ENCODE measurements at places on chromosomes 13 and 19.

GRCh38 chr13:22148187-22148586, 477.3 kb downstream of the FGF9 start:
- no peak for DNase-seq

GRCh38 chr13:100544866-100545683, 43.5 kb downstream of the GGACT start:
- DNase-seq = no peak

- DNase-seq = no peak
Observed at GRCh38 chr13:96662036-96662435, 332.2 kb downstream of the OXGR1 start.

DNA sequence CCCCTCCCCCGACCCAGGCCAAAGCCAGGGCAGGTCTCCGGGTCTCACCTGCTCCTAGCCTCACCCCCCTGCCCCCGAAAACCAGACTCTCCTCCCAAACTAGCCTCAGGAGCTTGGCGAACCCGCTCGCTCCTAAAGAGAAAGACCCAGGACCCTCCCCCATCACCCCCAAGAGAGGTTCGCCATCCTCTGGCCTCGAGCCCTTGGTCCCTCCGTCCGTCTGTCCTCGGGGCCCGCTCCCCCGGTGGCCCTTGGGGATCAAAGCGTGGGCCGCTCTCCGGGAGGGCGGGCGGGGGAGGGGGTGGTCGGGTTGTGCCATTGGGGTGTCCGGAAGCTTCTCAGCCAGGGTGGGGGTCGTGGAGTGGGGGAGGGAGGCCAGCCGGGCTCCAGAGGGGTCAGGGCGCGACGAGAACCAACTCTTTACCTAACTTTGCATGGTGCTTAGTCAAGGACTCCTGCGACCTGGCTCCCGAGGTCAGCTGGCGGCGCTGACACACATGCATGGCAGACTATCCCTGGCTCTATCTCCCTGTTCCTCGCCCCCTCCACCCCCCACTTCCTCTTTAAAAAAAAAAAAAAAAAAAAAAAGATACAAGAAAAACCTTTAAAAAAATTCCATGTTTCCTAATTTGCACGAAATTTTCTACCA, 15.6 kb downstream of the SMIM24 start:
- DNase-seq = no peak

DNA sequence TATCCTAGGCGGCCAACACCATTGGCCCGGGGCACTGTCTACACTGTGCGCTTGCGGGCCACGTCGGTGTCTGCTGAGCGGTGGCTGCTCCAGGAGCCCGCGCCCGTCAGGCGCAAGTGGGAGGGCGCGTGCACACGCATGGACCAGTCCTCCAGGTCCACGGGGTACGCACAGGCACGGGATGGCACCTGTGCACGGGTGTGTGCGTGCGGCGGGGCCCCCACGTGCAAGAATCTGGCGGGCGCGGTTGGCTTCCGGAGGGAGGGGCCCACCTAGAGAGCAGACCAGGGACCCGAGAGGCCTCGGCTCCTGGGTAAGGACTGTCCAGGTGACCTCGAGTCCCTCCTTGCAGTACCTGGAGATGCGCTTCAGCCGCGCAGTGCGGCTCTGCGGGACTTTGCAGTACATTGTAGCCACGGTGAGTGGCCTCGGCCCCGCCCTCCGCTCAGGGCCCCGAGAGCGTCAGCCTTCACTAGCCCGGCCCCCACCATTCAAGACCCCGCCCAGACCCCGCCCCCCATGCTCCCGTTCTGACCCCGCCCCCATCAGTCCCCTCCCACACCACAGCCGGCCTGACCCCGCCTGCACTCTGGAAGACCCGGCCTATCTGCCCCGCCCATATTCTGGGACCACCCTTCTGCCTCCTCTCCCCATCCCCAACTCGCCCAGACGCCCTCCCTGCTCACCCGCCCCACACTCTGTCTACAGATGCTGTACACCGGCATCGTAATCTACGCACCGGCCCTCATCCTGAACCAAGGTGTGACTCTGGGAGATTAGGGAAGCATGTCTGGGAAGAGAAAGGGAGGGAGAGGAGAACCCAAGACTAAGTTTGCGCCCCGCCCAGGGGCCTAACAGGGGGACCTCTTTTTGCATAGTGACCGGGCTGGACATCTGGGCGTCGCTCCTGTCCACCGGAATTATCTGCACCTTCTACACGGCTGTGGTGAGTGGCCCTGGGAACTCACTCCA, 2.3 kb downstream of the SLC5A5 start:
- no peak for DNase-seq

DNA sequence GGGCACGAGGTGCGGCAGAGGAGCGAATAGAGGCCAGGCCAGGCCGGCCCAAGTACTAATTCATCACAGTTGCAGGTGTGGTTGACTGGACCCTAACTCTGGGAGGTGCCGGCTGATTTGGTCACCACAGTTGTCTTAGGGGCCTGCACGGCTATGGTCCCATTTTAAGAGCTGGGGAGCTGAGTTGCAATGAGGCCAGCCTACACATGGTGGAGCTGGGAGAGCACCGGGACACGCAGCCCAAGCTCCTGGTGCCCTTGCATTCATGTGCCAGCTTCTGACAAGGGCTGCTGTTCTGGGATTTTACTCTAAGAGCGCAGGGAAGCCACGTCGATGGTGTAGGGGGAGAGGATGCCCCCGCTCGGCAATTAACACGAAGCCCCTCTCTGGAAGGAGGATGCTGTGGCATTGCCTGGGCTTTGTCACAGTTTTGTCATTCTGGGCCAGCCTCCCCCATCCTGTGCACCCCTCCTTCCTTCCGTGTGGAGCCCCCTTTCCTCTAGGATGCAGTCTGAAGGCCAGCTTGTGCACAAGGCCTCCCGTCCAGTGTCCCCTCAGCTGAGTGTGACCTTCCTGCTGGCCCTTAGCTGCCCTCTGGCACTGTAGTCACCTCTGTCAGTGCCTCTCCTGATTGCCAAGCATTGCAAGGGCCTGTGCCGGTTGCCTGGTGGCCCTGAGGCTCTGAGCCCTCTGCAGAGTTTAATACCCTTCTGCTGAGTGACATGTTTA, 109.4 kb upstream of the C1QTNF9B start:
- no peak for DNase-seq

- DNase-seq = no peak
Observed at GRCh38 chr13:52994865-52995264, 33.7 kb upstream of the OLFM4 start.

- DNase-seq = no peak
Observed at GRCh38 chr13:77535448-77535847, at the start of gene SCEL. SCEL (plus strand) TSS chr13:77535706; CDS start chr13:77555876, 20,170 bp downstream.

DNA sequence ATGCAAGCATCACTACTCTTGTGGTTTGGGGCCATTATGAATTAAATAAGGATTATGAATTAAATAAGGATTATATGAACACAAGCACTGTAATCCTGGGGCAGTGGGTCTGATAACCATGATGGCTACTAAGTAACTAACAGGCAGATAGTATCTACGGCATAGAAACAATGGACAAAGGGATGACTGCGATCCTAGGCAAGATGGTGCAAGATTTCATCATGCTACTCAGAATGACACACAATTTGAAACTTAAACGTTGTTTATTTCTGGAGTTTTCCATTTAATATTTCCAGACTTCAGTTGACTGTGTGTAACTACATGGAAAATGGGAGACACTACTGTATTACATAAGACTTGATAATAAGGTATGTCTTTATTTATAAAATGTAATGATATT, 15.1 kb downstream of the KCNRG start:
- DNase-seq = no peak

- DNase-seq = no peak
Observed at GRCh38 chr13:38255600-38255999, 94.1 kb upstream of the UFM1 start.

DNA sequence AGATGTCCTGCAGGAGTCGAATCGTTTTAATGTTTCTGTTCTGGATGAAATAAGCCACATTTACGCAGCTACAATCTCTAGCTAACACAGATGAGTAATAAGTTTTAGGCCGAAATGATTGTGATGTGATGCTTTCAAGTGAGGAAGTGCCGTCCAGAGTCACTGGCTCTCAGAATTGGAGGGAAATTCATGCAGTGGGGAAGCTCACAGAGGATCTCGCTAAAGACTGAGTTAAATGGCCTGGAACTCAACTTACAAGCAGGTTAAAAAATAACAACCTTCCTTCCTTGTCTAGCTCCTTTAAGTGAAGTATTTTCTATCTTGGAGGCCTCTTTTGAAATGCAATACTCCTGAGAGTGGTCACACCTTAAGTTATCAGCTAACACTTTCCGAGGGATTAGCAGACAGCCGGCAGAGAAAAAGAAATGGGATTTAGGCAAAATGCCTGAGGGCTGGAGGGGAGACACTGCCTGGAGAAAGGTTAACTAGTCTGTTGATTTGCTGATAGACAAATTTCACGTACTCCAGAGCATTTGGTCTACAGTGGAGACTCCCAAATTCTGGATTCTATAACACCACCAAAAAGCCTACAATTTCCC, 74.2 kb downstream of the IRS2 start:
- DNase-seq = no peak

DNA sequence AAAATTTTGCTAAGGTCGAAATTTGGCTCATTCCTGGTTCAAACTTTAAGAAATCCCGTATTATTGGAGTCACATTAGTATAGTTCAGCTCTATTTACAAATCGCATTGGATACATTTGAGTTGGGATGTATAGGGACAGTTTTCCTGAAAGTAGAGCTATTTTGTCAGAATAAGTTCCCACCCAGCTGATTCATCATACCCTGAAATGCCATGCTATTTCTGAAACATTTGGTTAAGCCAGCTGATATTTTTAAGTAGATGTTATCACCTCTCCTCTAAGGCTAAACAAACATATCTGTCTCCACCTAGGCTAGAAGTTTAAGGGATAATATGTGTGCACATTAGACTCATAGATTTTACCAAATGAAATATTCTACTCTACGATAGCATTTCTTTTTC, 226.2 kb upstream of the ARGLU1 start:
- DNase-seq = no peak

- no peak for DNase-seq
Observed at GRCh38 chr19:27774827-27775226, 1438.1 kb downstream of the UQCRFS1 start.

GRCh38 chr13:111614613-111615012, 294.2 kb downstream of the TEX29 start:
- DNase-seq = no peak

DNA sequence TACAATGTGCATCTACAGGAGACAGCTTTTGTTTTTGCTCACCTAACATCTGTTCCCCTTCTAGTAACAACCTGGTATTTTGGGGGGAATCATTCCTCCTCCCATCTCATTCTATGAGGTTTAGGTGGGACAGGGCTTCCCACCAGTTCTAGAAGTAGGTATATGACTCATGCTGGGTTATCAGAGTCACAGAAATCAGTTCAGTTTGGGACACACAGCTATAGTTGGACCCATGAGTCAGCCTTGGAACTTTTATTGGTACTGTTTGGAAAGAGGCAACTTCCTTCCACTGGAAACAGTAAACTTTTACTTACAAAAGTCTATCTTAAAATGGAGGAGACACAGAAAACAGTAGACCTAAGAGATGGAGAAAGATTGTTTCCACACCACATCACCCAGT, 185.5 kb downstream of the DNAJC3 start:
- DNase-seq = no peak
